ENCODE measurements at places on chromosomes 4 and X.

DNA sequence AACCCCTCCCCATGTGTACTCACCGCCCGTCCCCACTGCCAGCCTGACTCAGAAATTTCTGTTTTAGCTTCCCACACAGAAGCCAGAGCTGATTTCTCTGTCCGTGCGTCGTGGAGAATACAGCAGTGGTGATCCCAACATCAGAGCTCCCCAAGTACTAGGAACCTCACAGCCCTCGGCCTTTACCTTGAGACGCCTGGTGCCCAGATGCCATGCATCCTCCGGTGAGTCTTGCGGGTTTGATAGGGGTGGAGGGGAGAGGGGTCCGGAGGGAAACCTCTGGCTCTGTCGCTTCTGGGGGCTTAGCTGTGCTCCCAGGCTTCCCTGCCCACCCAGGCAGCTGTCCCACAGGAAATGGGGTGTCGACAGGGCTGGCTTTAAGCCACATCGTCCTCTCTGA, 2.1 kb downstream of the LOC101059915 start:
- no peak for DNase-seq

- DNase-seq, result no peak
These were observed 74.8 kb downstream of the GPAT3 start for GRCh38 chr4:83610729-83611128.

DNA sequence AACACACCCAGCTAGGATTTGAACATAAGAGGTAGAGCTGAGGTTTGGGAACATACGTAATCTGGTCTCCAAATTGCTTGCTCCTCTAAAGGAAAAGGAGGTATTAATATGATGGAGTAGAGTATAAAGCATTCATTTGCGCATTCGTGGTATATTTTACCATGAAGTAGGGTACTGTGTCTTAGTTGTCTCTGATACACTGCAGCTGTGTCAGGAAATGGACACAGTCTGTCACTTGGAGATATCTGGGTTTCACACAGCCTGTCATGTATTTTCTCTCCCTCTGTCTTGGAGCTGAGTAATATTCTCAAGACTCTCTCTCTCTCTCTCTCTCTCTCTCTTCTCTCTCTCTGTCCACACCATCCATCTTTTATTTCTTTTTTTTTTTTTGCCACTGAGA, 274.8 kb upstream of the UGT8 start:
- no peak for DNase-seq

GRCh38 chrX:33725535-33726210, 406.4 kb downstream of the FAM47A start:
- DNase-seq, result no peak

DNA sequence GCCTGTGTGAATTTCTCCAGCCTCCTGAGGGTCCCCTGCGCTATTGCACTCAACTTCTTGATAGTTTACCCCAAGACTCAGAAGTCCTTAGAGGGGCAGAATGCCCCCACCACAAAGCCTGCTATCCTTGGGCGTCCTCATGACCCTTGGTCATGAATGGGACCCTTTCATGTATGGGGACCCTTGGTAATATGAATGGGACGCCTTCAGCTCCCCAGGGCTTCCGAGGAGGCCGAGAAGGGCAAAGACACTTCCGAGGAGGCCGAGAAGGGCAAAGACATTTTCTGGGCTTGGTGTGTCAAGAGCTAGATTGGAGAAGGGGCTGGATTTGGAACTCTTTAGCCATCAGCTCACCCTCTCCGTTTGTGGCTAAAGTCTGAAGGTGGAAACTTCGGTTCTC, 8.6 kb downstream of the SHOX start:
- DNase-seq, result no peak

GRCh38 chr4:95071851-95072250, 314.1 kb downstream of the BMPR1B start:
- DNase-seq, result no peak

DNA sequence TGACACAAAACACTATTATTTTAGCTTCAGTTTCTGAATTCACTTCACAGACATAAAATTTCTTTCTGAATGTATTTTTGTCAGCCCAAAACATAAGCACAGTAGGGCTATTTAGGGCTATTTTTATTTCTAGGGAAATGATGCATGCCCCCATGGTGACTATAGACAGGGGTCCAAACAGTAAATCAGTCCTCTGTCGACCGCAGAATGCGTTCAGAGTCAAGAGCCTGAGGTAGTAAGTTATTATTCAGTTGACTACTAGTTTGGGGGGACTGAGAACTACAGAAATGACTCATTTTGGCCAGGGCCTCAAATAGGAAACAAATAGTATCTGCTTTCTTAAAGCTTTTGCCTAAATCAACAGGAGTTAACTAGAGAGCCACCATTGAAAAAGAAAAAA, 414.4 kb downstream of the AFF2 start:
- no peak for DNase-seq

DNA sequence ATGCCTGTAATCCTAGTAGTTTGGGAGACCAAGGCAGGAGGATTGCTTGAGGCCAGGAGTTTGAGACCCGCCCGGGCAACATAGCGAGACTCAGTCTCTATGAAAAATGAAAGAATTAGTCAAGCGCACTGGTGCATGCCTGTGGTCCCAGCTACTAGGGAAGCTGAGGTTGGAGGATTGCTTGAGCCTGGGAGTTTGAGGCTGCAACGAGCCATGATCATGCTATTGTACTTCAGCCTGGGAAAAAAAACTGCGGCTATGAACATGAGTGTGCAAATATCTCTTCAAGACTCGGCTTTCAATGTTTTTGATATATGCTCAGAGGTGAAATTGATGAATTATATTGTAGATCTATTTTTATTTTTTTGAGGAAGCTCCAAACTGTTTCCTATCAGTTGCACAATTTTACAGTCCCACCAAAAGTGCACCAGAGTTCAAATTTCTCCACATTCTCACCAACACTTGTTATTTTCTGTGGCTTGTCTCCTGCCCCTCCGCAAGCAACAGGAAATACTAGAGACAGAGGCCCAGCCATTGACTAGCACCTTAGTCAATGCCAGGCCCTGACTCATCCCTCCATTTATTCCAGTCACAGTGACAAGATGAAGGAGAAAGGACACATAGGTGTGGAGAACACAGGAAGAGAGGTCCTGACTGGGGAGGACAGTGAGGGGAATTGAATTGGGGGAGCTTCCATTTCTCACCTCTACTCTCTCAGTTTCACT, 33.1 kb upstream of the ZNF41 start:
- no peak for DNase-seq

GRCh38 chrX:53072418-53073114, 9.6 kb upstream of the TSPYL2 start:
- DNase-seq, result no peak

- DNase-seq, result no peak
These were observed 182.7 kb downstream of the ANK2 start for GRCh38 chr4:113232194-113232593.

DNA sequence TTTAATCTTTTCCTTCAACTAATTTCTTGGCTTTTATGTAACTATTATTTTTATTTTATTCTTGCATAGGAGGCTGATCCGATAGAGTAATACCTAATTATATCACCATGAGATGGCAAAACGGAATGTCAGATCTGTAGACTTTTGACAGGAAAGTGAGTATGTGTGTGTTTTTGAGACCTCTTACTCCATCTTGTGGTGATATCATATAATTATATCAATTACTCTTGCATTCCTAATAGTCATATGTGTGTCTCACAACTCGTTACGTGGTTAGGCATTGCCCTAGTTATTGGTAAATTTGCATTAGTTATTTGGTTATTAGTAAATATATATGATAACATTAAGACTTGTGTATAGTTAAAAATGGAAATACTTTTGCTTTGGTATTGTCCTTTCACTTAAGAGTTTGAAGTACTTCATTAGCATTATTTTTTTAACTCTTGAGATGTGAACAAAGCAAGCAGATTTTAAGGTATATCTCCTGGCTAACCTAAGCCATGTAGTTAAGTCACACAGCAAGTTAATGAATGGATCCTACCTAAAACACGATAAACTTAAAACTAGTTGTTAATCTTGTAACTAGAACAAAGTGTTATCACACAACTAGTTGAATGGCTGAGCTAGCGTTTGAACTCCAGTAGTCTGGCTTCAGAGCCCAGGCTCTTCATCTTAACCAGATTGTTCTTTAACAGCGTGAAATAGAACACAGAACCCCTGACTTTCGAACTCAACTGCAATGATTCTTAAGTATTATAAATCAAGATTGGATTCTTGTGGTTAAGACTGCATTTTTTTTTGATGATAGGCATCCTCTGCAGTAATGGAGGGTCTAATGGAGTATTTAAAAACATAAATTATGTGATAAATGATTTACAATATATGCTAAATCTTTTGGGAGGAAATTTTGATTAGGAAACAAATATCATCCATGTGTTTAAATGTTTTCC, 67.1 kb downstream of the PGRMC2 start:
- no peak for DNase-seq

- DNase-seq, result no peak
These were observed 84.7 kb upstream of the RPA4 start for GRCh38 chrX:96798982-96799381.

- no peak for DNase-seq
These were observed 192.1 kb downstream of the PTTG2 start for GRCh38 chr4:38152305-38152704.

- DNase-seq, result no peak
These were observed 50.8 kb downstream of the DTHD1 start for GRCh38 chr4:36332023-36332781.

DNA sequence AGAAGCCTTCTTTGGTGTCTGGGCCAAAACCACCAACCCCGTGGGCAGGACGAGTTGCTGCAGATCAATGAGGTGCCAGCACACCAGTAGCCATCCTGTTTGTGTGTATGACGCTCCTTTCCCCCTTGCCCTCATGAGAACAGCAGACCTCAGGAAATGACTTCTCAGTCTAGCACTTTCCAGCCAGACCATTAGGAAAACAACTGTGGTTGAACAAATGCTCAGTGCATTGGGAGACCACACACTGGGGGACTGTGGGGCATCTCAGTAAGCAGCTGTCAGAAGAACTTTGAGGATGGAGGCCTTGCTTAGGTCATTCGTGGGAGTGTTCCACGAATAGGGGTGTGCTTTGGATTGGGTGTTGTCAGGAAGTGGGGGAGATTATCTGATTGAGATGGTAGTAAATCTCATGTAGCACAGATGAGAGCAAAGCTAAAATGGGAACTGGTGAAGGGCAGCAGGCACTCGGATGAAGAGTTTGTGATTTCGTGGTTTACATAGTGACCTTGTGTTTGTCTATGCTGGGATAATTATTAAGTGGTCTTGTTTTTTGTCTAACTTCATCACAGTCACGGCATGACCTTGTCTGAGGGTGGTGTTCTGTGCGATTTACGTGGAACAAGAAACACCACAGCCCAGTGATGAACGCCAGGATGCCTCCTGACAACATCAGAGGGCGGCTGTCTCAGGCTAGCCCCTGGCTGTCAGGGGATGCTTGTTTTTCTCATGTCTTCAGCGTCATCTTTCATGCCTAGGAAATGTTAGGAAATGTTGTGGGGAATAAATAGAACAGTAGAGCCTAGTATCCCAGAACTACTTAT, 70.1 kb downstream of the USP46 start:
- DNase-seq, result no peak

GRCh38 chr4:48033825-48034413, 17.3 kb downstream of the NIPAL1 start:
- no peak for DNase-seq

- DNase-seq, result no peak
These were observed 21.8 kb downstream of the ADAM29 start for GRCh38 chr4:174940002-174940401.

DNA sequence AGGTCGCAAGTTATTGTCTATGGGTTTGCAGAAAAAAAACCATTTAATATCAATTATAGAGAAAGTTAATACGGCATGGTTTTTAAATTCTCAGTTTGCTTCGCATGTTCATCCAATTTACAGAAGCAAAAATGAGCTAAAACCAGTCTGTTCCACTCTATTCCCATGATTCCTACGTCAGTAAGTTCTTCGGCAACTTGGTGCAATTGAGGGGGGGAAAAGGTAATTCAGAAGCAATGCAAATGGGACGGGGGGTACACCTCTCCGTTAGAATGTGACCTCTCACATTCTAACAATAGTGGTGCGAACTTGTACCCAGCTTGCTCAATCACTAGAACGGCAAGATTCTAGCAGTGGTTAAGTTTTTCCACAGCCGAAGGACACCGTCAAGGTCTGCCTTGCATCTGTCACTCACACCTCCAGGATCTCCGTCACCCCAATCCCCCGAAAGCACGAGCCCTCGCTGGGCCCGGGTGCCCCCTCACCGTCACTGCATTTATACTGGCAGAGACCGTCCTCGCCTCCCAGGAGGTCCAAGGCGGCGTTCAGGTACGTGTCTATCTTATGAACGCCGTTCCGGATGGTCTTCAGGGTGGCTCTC, 653 bp downstream of the PLA2G12A start:
- no peak for DNase-seq

GRCh38 chr4:98202907-98203306, 58.3 kb upstream of the RAP1GDS1 start:
- DNase-seq, result no peak

DNA sequence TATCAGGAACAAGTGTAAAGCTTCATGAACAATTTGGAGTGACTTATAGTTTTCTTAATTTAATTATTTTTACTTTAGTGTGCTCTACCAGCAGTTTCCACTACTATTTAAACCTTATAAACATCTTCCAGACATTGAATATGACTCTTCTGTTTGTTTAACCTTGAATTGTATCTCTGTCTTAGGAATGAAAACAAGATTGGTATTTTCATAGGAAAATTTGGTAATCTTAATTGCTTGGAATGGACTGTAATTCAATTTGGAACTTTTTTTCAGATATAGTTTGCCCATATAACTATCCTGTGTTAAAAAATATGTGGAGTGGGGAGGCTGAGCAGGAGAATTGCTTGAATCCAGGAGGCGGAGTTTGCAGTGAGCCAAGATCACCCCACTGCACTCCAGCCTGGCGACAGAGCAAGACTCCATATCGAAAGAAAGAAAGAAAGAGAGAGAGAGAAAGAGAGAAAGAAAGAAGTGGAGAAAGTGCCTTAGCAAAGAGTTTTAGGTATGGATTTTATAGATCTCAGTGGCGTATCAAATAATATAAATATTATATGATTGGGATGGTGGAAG, 242.4 kb downstream of the BMPR1B start:
- DNase-seq, result no peak

DNA sequence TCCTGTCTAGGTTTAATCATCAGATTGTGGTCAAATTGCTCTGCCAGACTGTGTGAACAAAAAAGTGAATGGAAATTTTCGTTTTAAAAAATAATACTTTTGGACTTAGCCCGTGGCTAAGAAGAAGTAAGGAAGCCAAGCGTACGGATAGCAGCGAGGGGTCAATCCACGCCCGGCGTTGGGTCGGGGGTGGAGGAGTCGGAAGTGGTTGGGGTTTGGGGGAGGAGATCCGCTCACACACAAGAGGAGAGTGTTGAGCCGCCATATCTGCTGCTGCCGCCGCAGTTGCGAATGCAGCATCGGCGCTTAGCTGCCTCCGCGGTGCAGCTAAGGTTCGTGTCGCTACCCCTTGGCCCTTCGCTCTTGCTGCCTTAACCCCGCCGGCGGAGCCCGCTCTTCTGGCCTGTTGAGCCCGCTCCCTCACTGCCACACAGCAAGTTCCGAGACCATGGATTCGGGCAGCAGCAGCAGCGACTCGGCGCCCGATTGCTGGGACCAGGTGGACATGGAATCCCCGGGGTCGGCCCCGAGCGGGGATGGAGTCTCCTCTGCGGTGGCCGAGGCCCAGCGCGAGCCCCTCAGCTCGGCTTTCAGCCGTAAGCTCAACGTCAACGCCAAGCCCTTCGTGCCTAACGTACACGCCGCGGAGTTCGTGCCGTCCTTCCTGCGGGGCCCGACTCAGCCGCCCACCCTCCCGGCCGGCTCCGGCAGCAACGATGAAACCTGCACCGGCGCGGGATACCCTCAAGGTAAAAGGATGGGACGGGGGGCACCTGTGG, at the start of gene GSPT2:
Gene GSPT2 (plus strand): TSS at position 264 of the 779 bp plus-strand sequence. CDS start 185 bp downstream, at position 449.
- DNase-seq, result peak; percentile 45

- no peak for DNase-seq
These were observed 7.0 kb upstream of the TLR3 start for GRCh38 chr4:186061921-186062320.
